Calu3 (cell line): ENCODE measurements at places on chromosomes 2 and 18.
A peak's percentile ranks its signal among the peaks of the same experiment; 100 is the strongest.

GRCh38 chr2:36695746-36696415 lies 626 bp upstream of the VIT start:
- no peak for DNase-seq

GRCh38 chr2:69217333-69218080 lies 169.5 kb downstream of the GFPT1 start:
- DNase-seq = no peak

GRCh38 chr2:212766921-212767320 lies 228.3 kb upstream of the ERBB4 start:
- no peak for DNase-seq

DNA sequence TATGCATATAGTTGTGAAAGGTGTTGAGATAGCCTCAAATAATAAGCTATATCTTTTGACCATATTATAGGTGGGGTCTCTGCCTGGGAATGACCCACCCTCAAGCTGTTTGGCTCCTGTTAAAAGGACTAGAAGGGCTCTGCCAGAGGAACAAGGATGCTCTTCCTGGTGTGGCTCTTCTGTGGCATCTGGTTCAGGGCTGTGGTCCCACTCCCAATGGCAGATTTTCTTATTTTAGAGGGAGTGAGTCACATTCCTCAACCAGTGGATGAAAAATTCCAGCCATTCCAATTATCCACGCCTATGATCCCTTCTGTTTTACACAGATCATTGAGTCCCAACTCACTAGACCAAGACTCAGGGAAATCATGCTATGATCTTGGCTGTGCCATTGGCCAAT lies 119.9 kb downstream of the PARD3B start:
- no peak for DNase-seq

DNA sequence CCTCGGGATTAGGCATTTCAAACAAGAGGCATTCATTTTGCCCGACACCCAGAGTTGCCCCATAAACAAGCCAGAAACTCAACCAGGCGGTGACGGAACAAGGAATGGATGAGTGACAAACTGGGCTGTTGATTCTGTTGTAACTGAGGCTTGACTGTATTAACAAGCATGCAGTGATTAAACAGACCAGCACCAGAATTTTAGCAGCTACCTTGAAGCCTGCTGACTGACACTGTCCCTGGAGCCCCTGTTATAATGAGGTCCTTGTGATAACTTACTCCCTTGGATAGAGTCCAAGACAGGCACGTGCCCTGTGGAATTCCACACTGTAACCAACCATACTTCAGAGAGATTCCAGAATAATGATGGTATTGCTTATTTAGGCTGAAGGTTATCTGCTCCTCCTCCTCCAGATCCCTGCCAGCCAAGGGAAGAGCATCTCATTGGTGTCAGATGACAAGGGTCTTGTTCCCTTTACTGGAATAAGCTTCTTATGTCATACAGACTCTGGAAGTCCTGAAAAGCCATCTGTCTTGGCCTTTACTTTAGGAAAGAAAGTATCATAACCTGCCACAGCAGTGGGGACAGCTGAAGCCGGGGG lies 97.1 kb upstream of the RMDN2 start:
- DNase-seq = no peak

DNA sequence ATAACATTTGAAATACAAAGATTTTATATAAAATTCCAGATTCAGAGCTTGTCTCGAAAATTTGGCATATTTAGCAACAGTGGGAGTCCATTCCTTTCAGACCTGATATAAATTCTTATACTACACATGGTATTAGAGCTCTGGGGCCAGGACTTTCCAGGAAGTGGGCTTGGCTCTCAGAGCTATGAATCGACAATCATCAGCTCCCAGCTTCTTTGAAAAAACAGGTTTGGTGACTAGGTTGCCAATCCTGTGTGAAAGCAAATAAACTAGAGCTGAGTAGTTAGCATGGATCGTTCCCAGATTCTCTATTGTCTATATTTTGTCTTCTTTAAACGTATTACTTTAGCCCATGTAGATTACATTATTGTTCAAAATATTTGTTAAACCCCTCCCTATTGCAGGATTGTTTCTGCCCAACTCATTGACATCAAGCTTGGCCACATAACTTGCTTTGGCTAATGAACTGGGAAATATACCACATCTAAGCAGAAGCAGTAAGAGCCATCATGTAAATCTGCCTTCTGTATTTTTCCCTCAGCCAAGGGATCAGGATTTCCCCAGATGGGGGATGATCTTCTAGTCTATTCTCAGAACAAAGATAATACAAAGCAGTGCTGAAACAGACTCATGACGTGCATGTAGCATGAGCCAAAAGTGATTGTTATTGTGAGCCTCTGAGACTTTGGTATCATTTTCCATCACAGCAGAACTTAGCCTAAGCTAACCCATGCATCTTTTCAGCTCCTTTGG lies 105.4 kb downstream of the KCNH7 start:
- DNase-seq = peak; percentile 67

DNA sequence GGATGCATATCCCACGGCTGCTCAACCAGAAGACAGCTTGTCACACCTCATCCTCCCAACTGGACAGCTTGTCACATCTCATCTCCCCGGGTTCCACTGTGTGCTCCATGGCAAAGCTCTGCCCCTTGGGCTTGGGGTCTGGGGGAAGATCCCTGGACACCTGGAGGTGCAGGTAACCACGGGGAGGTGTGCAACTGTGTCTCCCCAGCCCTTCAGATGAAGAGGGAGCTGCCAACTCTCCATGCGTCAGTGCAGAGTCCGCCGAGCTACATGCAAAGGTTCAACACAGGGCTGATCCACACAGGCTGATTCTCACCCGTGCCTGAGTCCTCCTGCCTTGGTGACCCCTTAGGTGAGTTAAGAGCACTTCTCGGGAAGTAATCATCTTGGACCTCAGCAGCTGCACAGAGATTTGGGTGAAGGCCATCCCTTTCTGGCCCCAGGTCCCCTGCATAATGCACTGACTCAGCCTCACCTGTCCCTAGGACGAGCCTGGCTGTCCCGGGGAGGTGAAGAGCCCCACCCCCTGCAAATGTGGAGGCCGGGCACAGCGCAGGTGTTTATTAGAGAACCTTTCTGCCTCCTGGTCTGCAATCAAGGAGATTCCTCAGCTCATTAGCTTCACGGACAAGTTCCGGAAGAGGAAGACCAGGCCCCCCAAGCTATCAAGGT lies 157.9 kb downstream of the PXDN start:
- DNase-seq = no peak

DNA sequence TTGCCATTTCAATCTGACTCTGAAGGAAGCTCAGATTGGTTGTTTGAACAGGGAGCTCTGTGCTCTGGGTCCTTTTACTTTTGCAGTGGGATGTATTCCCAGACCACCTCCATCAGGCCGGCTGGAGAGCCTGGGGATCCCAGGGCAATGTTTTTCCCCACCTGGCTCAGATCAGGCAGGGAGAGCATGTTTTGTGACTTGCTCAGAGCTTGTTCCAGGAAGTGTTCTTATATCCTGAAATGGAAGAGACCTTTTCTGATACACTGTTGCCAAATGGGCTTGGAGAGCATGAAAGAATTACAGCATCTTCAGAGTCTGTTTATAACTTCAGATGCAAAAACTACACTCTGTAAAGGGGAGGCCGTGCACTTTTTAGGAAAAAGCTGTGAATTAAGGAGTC lies 56.0 kb downstream of the LIPG start:
- no peak for DNase-seq

- DNase-seq = no peak
Observed at GRCh38 chr18:10909724-10910123, 239.6 kb downstream of the PIEZO2 start.

DNA sequence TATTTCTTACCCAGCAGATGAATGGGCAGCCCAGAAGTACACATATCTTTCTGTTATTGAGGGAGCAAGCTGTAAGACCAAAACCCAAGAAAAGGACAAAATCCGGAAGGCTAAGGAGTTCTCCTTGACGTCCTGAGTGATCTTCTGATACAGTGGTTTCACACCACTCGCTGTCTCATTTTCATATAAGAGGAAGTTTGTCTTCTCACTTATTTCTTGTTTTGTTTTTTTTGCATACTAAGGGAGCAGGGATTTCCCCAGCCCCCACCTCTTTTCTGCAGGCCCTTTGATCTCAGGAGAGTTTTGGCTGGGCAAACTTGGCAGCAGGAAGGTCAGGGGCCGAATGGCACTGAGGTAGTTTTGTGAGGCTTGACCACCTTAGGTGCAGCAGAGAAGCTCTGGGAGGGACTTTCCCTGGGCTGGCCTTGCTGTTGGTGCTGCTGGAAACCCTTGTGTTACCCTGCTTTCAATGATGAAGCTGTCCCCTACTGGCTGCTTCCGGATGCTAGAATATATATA lies 13.3 kb downstream of the CHRNA1 start:
- no peak for DNase-seq
